SK-MEL-5 (cell line): ENCODE measurements at places on chromosomes 6 and 20. TPM values are rescaled to one million over a fixed set of nuclear protein-coding genes. Genes with fewer than 3 reads are reported as not detected.

Gene MLN
- not detected in 2 replicates for total RNA-seq

Gene NRSN2
- 38.2 and 41.8 TPM in 2 replicates for total RNA-seq

Gene OR2B6
- total RNA-seq = not detected in 2 replicates

Gene KCNK5
- total RNA-seq = 0.32 and 0.79 TPM in 2 replicates

Gene CNBD2
- 4.1 and 7.4 TPM in 2 replicates for total RNA-seq

Gene OPRM1
- not detected in 2 replicates for total RNA-seq

Gene HDGFL1
- total RNA-seq = not detected in 2 replicates

Gene DPPA5
- not detected in 2 replicates for total RNA-seq

Gene ITPA
- total RNA-seq = 158 and 187 TPM in 2 replicates

Gene ISM1
- 4.8 and 5.6 TPM in 2 replicates for total RNA-seq

Gene MAK
- 0.26 and 0.29 TPM in 2 replicates for total RNA-seq

DNA sequence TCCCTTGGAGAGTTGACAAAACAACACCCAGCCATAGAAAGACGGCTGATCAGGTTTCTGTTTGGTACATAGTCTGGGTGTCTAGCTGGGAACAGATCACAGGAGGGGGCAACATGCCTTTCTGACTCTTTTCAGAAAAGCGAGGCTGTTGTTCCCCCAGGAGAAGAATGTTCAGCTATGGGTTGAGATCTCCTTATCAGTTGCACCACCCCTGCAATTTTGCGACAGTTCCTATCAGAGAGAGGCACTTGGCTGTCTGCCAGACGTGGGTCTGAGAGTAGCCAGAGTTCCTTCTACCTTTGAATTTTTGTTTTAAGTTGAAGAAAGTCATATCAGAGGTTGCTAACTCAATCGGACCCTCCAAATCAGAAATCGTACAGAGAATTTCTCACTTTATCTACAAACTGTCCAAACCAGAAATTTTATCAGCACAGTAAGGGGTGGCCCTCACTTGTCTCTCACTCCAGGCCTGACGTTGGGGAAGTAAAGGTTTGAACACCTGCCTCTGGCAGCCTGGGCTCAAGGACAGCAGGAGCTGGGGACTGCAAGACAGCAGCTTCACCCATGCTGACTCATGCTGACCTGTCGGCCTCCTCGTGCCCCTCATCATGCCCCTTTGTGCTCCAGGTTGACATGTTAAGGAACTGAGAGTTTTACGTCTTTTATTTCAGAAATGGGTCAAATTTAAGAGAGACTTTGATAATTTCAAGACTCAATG is 42.3 kb downstream of the TMC2 start:
- no peak for DNase-seq

DNA sequence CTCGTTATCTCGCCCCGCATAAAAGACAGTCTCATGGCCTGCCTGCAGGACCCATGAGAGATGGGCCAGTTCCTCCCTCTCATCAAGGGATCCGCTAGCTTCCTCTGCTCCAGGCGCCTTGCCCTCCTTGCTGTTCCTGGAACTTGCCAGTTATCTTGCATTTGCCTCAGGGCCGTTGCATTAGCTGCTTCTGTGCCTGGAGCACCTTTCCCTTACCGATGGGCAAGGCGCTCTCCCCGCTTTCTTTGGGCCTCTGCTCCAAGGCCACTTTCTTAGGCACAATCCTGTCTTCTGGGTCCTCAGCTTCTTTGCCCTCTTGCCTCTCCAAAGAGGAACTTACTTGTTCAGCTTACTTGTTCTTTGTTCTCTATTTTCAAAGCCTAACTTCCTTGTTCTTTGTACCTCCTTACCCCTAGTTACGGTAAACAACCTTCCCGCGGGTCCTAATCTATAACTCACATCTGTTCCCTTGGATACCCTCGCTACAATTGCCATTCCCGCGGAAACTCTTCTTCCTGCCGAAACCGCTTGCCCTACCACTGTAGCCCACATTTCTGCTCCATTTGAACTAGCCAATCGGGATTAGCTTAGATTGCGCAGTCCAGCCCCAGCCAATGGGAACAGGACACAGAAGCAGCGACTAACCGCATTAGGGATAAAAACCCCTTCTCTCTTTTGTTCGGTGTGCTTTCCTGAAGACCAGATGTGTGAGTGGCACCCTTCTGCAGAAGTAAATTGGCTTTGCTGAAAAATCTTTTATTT is 887 bp upstream of the NSFL1C start:
- no peak for DNase-seq

GRCh38 chr20:37528446-37529213 is 954 bp upstream of the BLCAP start:
- DNase-seq = no peak

GRCh38 chr20:13681248-13682125 is 42.8 kb upstream of the TASP1 start:
- no peak for DNase-seq

- DNase-seq = no peak
These were observed 68.7 kb downstream of the PHACTR2 start for GRCh38 chr6:143746202-143747119.

DNA sequence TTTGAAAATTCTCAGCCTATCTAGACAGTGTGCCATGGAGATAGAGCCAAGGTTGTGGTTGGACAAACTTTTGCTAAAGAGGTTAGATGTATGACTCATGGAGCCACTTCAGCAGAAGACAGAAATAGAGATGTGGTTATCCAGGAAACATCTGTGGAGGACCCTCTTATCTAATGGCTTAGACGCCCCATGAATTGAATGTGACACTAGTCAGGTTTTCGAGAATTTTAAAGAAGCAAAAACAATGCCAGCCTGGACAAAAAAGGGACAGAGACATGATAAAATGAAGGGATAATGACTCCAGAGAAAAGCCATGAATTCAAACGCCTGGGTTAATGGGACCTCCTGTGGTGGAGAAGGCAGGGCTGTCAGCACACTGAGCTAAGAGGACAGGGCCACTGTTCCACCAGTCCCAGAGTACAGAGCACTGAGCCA is 280.5 kb downstream of the CLVS2 start:
- DNase-seq = no peak

DNA sequence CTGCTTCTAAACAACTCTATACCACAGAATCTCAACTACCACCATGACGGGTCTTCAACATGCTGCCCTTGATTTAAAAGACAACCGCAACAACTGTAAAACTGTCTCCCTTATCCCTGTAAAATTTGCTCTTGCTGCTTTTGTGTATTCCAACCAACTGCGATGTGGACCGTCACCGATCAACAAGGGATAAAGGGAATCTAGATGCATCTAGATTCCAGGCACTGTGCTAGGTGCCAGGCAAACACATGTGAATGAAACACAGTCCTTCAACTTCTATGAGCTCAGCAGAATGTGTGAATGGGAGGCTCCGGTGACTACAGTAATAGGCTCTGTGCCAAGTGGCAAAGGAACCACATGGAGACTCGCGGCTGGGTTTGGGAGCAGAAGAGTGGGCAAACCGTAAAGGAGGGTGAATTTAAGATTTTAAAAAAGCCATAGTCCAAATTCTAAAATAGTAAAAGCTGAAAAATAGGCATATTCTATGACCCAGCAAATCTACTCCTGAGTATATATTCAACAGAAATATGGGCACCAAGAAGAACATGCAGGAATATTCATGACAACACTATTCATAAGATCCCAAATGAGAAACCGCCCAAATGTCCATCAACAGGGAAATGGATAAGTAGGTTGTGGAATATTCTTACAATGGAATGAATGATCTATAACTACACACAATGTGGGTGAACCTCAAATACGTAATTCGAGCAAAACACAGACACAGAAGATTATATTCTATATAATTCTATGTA is 3.7 kb upstream of the PRND start:
- no peak for DNase-seq

GRCh38 chr6:136751522-136751956 is 40.7 kb downstream of the MAP3K5 start:
- no peak for DNase-seq

- DNase-seq = no peak
These were observed 14.5 kb upstream of the PCMTD2 start for GRCh38 chr20:64241061-64241460.

GRCh38 chr20:44896583-44896982 is 11.1 kb downstream of the YWHAB start:
- no peak for DNase-seq

- DNase-seq = no peak
These were observed 87.5 kb upstream of the SYNDIG1 start for GRCh38 chr20:24381886-24382285.

DNA sequence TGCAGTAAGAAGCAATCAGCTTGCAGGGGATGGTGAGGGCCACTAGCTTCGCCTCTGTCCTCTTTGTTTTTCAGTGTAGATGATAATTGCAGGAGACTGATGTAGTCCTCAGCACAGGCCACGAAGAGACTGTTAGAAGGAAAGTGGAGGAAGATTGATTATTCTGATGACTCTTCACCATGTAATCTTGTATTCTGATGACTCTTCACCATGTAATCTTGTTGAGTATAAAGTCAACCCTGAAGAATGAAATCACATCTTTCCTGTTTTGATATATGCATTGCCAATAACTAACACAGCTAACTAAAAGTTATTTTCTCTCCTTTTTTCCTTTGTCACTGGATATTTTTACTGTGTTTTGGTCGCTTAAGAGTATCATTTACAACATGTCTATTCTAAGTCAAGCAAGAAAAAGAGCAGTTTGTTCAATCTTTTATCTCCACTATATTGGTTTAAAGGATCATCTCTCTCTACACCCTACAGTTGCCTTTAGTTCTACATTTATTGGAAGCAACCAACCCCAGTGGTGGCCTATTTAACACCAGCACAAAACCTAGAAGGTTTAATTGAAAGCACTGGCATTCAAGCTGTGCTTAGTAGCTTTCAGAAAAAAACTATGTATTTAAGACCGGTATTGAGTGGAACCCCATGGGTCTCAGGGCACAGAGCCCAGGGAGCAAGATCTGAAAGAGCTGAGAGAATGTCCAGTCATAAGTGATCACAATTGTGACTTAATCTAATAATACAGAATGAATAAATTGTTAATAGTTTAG is 107.2 kb upstream of the BTBD3 start:
- DNase-seq = no peak

GRCh38 chr6:1416820-1417219 is 27.4 kb downstream of the FOXF2 start:
- no peak for DNase-seq

DNA sequence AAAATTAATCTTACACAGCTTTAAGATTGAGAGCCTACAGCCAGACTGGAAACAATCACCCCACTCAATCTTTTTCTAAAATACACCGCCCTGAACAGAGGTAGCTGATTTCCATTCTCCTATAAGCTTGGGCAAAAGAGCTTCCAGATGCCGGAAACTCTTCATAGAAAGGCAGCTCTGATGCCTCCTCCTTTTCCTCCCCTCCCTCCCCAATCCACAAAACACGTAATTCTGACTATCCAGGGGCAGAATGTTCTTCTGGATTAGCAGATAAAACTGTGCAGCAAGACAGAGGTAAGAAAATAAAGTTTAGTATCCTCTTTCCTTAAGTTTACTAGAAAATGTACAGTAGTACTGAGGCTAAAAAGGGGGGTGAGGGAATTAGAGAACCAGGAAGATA is 15.8 kb downstream of the ADNP start:
- DNase-seq = no peak

DNA sequence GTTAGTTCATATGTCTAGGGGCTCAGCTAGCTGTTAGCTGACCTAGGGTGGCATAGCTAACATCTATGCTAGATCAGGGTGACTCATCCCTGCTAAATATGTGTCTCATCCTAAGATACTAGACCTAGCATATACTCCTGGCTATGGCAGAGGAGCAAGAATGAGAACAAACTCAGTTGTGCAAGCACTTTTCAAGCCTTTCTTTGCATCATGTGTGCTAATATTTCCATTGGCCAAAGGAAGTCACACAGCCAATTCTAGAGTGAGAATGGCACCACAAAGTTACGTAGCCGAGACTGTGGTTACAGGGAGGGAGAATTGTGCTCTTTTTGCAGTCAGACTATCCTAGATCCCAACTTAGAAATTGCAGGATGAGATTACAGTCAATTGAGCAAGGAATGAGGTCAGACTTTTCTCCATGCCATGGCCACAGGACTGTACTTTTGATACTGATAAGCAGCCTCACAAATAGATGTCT is 78.7 kb downstream of the PLCB4 start:
- no peak for DNase-seq

DNA sequence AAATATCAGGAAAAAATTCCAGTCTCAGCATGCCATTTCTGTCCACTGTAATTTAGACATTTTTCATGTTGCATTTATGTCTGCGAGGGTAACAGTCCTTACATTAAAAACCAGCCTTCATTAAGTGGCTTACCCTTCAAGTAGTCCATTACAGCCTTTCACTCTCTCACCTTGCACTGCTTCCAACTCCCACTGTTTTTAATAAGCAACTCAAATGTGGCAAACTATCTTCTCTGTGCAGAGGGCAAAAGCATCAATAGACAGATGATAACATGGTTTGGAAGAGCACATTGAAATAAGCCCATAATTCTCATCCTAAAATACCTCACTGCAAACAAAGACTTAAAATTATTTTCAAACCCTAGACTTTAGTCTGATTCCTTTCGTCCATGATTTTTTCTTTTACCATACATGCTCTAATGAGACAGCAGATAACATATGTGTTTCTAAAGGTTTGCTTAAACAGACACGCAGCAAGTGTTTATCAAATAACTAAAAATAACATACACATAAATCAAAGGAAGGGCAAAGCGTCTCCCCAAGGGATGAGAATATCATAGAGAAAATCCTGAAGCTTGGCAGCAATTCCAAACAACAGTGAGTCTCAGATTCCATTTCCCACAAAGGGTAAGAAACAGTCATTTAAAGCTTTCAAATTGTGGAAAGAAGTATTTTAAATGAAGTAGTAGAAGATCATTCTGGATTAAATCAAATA is 130.4 kb downstream of the PTPRK start:
- no peak for DNase-seq

DNA sequence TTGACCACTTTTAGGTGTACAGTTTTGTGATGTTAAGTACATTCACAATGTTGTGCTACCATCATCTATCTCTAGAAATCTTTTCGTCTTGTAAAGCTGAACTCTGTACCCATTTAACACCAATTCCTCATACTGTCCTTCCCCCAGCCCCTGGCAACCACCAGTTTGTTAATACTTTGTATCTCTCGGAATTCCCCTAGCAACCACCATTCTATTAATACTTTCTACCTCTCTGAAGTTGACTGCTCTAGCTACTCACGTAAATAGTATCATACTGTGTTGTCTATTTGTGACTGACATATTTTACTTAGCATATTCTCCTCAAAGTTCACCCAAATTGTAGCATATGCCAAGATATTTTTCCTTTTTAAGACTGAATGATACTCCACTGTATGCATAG is 82.3 kb upstream of the CLDN20 start:
- DNase-seq = no peak
